ENCODE measurements at places on chromosomes 7 and 10. TPM values are rescaled to one million over a fixed set of nuclear protein-coding genes. Genes with fewer than 3 reads are reported as not detected.

GRCh38 chr7:105112440-105113418 is 98.7 kb downstream of the KMT2E start:
- DNase-seq, result no peak

DNA sequence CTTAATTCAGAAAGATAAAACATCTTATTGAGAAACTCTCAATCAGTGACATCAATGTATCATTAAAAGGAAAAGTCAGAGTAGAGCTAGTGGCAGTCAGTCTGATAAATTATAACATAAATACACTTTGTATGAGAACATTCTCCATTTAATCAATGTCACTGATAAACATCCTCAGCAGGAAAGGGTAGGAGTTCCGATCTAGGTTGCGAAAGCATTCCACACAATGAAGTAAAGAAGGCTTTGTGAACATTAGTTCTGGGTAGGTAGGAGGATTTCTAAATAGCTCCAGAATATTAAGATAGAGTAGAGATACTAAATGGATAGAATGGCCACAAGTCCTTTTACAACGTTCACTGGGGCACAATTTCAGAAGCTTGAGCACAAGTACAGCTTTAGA is 179.7 kb upstream of the MALRD1 start:
- DNase-seq, result no peak

DNA sequence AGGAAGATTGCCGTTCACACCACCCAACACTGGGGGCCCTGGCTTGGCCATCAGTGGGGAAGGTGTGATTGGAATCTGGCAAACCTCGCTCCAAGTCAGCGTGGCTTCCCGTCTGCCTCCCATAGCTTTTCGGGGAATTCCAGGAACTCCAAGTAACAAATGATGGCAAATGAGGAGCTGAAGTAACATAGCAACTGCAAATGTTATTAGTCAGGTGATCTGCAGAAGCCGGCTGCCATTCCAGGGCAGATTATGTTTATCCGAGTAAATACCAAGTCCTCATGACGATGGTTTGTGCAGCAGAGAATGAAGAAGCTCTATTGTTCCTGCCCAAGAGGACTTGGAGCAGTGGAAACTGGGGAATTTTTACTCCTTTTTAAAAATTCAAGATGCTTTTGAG is 270.5 kb upstream of the PODXL start:
- DNase-seq, result no peak

GRCh38 chr10:84267503-84268126 is 22.8 kb downstream of the RGR start:
- peak; percentile 89 for DNase-seq

DNA sequence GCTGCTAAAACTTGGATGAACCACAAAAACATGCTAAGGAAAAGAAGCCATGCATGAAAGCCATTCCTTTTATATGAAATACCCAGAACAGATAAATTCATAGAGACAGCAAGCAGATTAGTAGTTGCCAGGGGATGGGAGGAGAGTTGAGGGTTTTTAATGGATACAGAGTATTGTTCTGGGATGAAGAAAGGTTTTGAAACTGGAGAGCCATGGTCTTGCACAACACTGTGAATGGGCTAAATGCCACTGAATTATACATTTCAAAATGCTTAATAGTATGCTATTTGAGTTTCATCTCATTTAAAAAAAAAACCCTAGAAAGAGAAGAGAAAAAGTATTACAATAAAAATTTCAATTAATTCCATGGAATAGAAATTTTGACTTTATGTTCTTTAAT is 154.3 kb downstream of the GNAT3 start:
- DNase-seq, result no peak

- no peak for DNase-seq
Measured at GRCh38 chr10:95319239-95319638, 28.4 kb upstream of the PDLIM1 start.

Gene GSDME
- 7.6 TPM for total RNA-seq

Gene THSD7A
- 1.2 TPM for total RNA-seq

Gene PAX2
- not detected for total RNA-seq

Gene MOGAT3
- 0.82 TPM for total RNA-seq
